Activated T-helper 2 cell treated with anti-CD3 and anti-CD28 coated beads, Interferon-gamma antibody, Interleukin-2, Interleukin-4, amounts not matched to agents 10 μg/mL and 5 μg/mL and 100 μg/mL, durations not matched to agents 14 hours and 24 hours and 36 hours (primary cell): ENCODE measurements at places on chromosomes 1 and 21. TPM values are rescaled to one million over a fixed set of nuclear protein-coding genes. Genes with fewer than 3 reads are reported as not detected.

- no peaks in the 10 kb centered on the region for H3K27me3 ChIP-seq
- H3K4me3 ChIP-seq: no peak overlapping the region
- peaks cover 20% of the 10 kb centered on the region for H3K36me3 ChIP-seq
- H3K4me1 ChIP-seq: no peaks in the 10 kb centered on the region
- DNase-seq: no peak
- no peak overlapping the region for H3K27ac ChIP-seq
Measured at GRCh38 chr21:36218691-36219090, 62.1 kb downstream of the DOP1B start.

DNA sequence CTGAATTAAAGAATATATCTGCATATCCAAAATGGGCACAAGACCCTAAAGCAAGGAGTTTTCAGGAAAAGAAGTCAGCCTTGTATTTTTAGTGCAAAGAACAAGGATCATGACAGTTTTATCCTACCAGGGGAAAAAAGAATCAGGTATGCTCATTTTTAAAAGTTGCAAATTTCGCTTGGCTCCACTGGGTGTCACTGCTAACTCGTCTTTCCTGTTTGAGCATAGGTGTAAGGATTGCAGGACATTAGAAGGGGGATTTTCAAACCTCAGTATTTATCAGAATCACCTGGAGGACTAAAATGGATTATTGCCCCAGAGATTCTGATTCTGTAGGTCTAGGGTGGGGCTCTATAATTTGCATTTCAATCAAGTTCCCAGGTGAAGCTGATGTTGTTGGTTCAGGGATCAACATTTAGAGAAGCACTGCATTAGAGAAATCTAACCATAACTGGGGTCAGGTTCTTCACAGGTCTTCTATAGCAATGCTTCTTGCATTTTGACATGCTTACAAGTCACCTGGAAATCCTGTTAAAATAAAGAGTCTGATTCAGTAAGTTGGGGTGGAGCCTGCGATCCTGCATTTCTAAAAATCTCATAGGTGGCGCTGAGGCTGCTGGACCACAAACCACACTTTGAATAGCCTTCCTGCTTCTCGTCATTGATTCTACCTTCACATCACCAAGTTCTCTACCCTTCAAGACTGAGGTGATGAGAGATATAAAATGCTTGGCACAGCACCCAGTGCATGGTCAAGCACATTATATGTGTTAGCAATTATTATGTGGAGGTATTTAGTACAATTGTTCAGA, 39.6 kb downstream of the NUF2 start:
- H3K4me1 ChIP-seq: peaks cover 3% of the 10 kb centered on the region
- peaks cover 15% of the 10 kb centered on the region for H3K27me3 ChIP-seq
- no peak overlapping the region for H3K4me3 ChIP-seq
- H3K27ac ChIP-seq: no peak overlapping the region

- peaks cover 18% of the 10 kb centered on the region for H3K4me1 ChIP-seq
- no peak overlapping the region for H3K4me3 ChIP-seq
- no peaks in the 10 kb centered on the region for H3K36me3 ChIP-seq
- H3K27ac ChIP-seq: no peak overlapping the region
Measured at GRCh38 chr1:53562981-53563379, 103.8 kb downstream of the DMRTB1 start.

GRCh38 chr1:45647248-45648021, 23.6 kb upstream of the CCDC17 start:
- H3K27me3 ChIP-seq: no peaks in the 10 kb centered on the region
- H3K4me1 ChIP-seq: peaks cover 2% of the 10 kb centered on the region
- no peak overlapping the region for H3K27ac ChIP-seq
- H3K4me3 ChIP-seq: no peak overlapping the region
- H3K36me3 ChIP-seq: peaks cover 51% of the 10 kb centered on the region

- peaks cover 5% of the 10 kb centered on the region for H3K4me1 ChIP-seq
- no peak for DNase-seq
- peaks cover 26% of the 10 kb centered on the region for H3K27me3 ChIP-seq
- no peaks in the 10 kb centered on the region for H3K36me3 ChIP-seq
- H3K4me3 ChIP-seq: no peak overlapping the region
- H3K27ac ChIP-seq: no peak overlapping the region
Measured at GRCh38 chr1:68046885-68047658, 3.4 kb downstream of the DIRAS3 start.

DNA sequence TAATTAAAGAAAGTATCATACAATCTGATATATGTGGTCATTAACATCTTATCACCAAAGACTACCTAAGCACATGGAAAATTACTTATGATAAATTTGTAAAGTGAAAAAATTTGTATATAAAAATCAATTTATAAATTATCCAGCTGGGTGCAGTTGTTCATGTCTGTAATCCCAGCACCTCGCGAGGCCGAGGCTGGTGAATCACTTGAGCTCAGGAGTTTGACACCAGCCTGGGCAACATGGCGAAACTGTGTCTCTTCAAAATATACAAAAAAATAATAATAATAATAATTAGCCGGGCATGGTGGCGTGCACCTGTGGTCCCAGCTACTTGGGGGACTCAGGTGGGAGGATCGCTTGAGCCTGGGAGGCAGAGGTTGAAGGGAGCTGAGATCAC, 82.8 kb upstream of the SYT6 start:
- H3K27me3 ChIP-seq: peaks cover 3% of the 10 kb centered on the region
- DNase-seq: no peak
- no peak overlapping the region for H3K27ac ChIP-seq
- no peaks in the 10 kb centered on the region for H3K36me3 ChIP-seq
- H3K4me3 ChIP-seq: no peak overlapping the region
- no peaks in the 10 kb centered on the region for H3K4me1 ChIP-seq

DNA sequence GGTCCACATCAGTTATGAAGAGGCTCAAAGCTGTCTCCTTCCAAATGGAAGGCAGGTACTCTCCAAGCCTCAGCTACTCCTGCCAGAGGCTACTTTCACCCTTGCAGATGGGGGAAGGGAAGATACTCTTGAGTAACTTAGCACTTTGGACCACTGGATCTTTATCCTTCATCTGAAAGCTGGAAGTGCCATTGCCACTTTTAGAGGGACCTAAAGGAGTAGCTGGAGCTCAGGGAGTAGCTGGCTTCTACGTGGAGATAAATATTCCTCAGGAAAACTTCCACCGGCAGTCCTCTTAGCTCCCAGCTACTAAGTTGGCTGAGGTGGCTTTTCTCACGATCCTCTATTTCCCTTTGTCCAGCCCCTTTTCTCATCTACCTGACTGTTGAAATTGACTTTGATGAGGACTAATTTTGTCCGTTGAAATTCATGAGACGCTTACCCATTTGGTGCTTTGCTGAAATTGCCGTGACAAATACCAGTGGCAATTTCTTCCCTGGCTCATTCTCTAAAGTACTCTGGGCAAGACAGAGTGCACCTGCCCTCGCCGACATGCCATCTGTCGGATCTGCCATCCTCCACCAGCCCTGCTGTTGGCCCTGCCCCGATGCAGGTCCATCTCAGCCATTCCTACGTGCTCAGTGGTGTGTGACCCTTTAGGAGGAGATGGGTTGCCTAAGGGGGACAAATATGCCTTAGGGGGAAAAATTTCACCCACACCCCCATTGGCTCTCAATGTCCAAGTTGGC, 13.6 kb downstream of the IGSF21 start:
- H3K4me3 ChIP-seq: no peak overlapping the region
- no peaks in the 10 kb centered on the region for H3K4me1 ChIP-seq
- no peaks in the 10 kb centered on the region for H3K36me3 ChIP-seq
- DNase-seq: no peak
- no peak overlapping the region for H3K27ac ChIP-seq
- H3K27me3 ChIP-seq: peaks cover 11% of the 10 kb centered on the region

GRCh38 chr1:100292711-100293110, 26.7 kb downstream of the RTCA start:
- H3K27ac ChIP-seq: no peak overlapping the region
- H3K36me3 ChIP-seq: peaks cover 48% of the 10 kb centered on the region

GRCh38 chr1:43256675-43257570, 12.9 kb upstream of the TMEM125 start:
- no peaks in the 10 kb centered on the region for H3K4me1 ChIP-seq
- DNase-seq: no peak
- H3K27ac ChIP-seq: no peak overlapping the region
- peaks cover 8% of the 10 kb centered on the region for H3K27me3 ChIP-seq
- no peak overlapping the region for H3K4me3 ChIP-seq
- H3K36me3 ChIP-seq: no peaks in the 10 kb centered on the region

The AMY2A gene
- total RNA-seq: not detected in 2 replicates

The DNTTIP2 gene
- total RNA-seq: 80.7 and 85.5 TPM in 2 replicates

The C8A gene
- not detected in 2 replicates for total RNA-seq

The ARHGEF10L gene
- total RNA-seq: 0.05 TPM in 1 of 2 replicates, not detected in the other

The AIRE gene
- total RNA-seq: not detected in 2 replicates

The OR2T29 gene
- not detected in 2 replicates for total RNA-seq
